Heart right ventricle (tissue), 16 donors: ENCODE measurements at places on chromosomes 3 and 15.

GRCh38 chr3:24196526-24196925, 251.4 kb downstream of the NR1D2 start:
- no peaks in the 10 kb centered on the region for H3K4me1 ChIP-seq
- no peaks in the 10 kb centered on the region for H3K27me3 ChIP-seq
- no peaks in the 10 kb centered on the region for H3K36me3 ChIP-seq

- no peak for DNase-seq
- H3K36me3 ChIP-seq = no peaks in the 10 kb centered on the region
- no peak overlapping the region for H3K4me3 ChIP-seq
- no peaks in the 10 kb centered on the region for H3K27me3 ChIP-seq
- no peak overlapping the region for H3K27ac ChIP-seq
These were observed 43.5 kb upstream of the RAF1 start for GRCh38 chr3:12707449-12707848.

DNA sequence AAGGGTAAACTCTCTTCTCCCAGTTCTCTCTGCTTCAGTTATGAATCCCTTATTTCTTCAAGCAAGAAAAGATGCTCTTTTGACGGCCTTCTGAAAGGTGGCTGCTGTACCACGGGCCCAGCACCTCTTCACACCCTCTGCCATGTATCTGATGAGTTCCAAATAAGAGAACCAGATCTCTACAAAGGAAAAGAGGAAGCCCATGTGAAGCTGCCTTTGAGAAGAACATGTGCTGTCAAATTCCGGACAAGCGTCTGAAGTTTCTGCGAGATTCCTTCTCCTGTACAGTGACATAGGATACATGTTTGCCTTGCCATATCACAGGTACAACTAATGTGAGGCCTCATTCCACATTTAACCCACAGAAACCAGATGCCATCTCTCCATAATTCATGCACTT, 59.2 kb downstream of the SH3BP5 start:
- H3K27ac ChIP-seq = no peak overlapping the region
- H3K36me3 ChIP-seq = no peaks in the 10 kb centered on the region
- no peaks in the 10 kb centered on the region for H3K27me3 ChIP-seq
- H3K4me1 ChIP-seq = peaks cover 8% of the 10 kb centered on the region
- DNase-seq = no peak

GRCh38 chr3:48655606-48656005, 7.1 kb downstream of the CELSR3 start:
- H3K4me3 ChIP-seq = peak overlapping the region; percentile 76
- peaks cover 4% of the 10 kb centered on the region for H3K27me3 ChIP-seq
- no peak for DNase-seq
- H3K27ac ChIP-seq = no peak overlapping the region
- H3K4me1 ChIP-seq = peaks cover 13% of the 10 kb centered on the region
